ENCODE measurements at places on chromosomes 16 and 17.

DNA sequence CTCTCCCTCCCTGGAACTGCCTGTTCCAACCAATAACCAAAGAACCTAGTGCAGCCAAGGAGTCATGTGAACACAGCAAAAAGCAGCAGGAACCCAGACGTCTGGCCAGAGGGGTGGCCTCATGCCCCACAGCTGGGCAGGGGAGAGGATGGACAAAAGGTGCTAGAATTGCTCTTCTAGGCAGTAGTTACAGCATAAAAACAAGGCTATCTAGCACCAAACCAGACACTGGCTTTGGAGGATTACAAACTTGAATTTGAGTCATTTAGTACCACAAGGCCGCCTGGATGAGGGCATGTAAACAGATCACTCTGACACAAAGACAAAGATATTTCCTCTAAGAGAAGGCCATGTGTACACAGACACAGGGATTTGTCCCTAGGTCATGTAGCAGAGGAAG is 423.3 kb upstream of the MAF start:
- peak; percentile 12 for DNase-seq

- DNase-seq, result no peak
Measured at GRCh38 chr16:86476956-86477534, 33.3 kb upstream of the FOXF1 start.

- peak; percentile 91 for DNase-seq
Measured at GRCh38 chr17:2067608-2068024, 12.7 kb downstream of the HIC1 start.

GRCh38 chr17:81323411-81323868 is 28.3 kb upstream of the SLC38A10 start:
- peak; percentile 74 for DNase-seq

DNA sequence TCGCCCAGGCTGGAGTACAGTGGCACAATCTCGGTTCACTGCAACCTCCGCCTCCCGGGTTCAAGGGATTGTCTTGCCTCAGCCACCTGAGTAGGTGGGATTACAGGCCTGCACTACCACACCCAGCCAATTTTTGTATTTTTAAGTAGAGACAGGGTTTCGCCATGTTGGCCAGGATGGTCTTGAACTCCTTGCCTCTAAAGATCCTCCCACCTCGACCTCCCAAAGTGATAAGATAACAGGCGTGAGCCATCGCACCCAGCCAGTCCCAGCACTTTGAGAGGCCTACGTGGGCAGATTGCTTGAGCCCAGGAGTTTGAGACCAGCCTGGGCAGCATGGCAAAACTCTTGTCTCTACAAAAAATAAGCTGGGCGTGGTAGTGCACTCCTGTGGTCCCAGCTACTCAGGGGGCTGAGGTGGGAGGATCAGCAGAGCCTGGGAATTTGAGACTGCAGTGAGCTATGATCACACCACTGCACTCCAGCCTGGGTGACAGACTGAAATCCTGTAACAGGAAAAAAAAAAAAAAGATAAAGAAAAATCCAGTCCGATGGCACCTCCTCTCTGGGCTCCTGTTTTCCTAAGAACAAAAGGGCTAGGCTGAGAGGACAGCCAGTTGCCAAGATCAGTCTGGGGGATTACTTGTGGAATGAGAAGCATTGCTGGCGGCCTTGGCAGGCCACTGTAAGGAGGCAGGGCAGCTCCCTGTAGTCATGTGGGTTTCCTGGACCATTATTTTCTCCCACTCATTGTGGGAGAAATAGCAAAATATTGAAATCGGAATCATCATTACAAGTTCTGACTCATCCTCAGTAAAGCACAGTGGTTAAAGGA is 3.0 kb upstream of the PIPOX start:
- DNase-seq, result peak; percentile 80

GRCh38 chr16:49277766-49278566 is 3.7 kb downstream of the CBLN1 start:
- DNase-seq, result no peak

GRCh38 chr17:80498242-80498919 is 22.0 kb upstream of the NPTX1 start:
- peak; percentile 80 for DNase-seq
